ENCODE measurements at places on chromosomes 1 and 21.

DNA sequence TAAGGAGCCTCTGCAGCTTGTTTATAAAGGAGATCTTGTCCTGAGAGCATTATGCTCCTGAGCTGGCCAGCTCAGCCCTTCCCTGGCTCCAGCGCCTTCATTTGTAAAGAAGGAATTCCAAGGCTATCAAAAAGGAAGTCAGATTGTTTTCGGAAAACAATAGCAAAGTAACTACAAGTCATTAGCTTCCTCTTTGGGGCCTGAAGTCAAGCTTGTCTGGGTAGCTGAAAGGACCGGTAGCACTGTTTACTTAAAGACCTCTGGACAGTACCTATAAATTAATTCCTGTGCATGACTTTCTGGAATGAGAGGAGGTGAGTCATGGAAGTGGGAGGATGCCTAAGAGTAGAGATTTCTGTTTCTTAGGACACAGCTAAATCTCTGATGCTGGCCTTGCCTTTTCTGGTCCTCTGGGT is 20.7 kb upstream of the GJA5 start:
- DNase-seq = no peak

GRCh38 chr1:84603941-84604830 is 29.9 kb upstream of the CTBS start:
- peak; percentile 22 for DNase-seq

DNA sequence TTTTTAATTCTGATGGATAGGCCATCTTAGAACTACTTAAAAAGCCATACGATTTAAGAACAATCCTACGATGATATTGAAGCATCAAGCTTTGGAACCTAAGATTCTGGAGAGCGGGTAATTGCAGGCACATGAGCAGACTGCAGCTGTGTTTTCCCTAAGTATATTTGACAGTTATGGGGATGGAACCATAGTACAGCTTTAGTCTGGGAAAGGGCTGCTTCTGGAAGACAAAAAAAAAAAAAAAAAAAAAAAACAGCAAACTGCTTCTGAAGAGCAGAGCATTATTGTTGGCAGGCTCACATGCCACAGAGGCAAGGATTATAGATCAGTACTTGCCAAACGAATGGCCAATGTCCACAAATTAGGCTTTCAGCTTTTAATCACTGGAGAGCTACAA is 1618.7 kb downstream of the AMY1C start:
- DNase-seq = no peak

DNA sequence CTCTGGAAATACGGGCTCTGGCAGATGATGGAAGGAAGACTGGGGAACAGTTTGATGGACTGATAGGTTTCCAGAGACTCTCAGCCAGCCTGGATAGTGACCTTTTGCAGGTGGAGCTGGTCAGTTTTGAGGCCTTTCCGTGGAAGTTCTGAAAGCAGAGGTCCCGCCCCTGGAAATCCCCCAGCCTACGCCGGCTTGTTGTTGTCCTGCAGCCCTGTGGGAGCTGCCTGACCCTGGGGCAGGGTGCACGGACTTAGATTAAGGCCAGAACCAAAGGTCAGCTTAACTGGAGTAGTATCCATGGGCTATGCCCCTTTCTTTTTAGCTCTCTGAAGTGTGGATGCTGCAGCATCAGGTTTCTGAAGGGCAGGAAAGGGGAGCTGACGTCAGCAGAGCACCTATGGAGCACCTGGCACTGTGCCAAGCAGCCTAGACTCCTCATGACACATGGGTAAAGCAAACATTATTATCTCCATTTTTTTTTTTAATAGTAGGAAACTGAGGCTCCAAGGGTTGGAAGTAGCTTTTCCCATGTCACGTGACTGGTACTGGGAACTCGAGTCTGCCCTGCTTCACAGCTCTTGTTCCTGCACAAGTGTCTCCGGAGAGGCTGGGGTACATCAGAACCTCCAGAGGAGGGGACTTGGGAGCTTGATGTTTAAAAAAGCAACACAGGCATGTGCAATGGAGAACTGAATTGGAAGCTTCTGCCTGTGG is 38.5 kb downstream of the IER5 start:
- DNase-seq = no peak

- no peak for DNase-seq
Observed at GRCh38 chr1:198679535-198680173, 40.8 kb downstream of the PTPRC start.

- no peak for DNase-seq
Observed at GRCh38 chr21:29893687-29894086, 46.1 kb downstream of the GRIK1 start.

DNA sequence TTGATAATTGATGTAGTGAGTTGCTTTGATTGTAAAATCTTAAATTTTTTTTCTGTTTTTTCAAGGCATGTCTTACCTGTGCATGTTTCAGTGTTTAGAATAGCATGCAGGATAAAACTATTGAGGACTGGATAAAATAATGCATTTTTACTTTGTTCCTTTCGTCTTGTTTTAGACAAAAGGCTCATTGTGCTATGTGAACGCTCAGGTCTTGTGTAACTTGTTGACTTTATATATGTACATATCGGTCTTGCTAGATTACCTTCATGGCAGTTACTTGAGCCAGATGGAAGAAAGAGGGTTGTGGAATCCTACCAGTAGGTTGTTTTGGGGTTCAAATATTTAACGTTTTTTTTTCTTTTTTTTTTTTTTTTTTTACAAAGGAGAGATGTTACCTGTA is 7.0 kb downstream of the NFIA start:
- no peak for DNase-seq

GRCh38 chr1:30598571-30599114 is 124.7 kb downstream of the MATN1 start:
- no peak for DNase-seq

GRCh38 chr1:224616756-224617409 is 766 bp downstream of the CNIH3 start:
- DNase-seq = no peak

- DNase-seq = no peak
Observed at GRCh38 chr1:24336075-24336474, 16.9 kb downstream of the GRHL3 start.

Measured in SW 1271 (cell line).